PC-3 (cell line): ENCODE measurements at places on chromosomes 1 and 21. TPM values are rescaled to one million over a fixed set of nuclear protein-coding genes. Genes with fewer than 3 reads are reported as not detected.
A peak's percentile ranks its signal among the peaks of the same experiment; 100 is the strongest.

The VWA5B1 gene
- not detected in 2 replicates for total RNA-seq

The SLC16A4 gene
- 0.22 and 0.29 TPM in 2 replicates for total RNA-seq

The IFNLR1 gene
- 8.9 and 9.5 TPM in 2 replicates for total RNA-seq

The ENTREP3 gene
- 30.9 and 54.7 TPM in 2 replicates for total RNA-seq

The TDRD5 gene
- not detected in 2 replicates for total RNA-seq

The LRRC39 gene
- 0.84 and 0.86 TPM in 2 replicates for total RNA-seq

DNA sequence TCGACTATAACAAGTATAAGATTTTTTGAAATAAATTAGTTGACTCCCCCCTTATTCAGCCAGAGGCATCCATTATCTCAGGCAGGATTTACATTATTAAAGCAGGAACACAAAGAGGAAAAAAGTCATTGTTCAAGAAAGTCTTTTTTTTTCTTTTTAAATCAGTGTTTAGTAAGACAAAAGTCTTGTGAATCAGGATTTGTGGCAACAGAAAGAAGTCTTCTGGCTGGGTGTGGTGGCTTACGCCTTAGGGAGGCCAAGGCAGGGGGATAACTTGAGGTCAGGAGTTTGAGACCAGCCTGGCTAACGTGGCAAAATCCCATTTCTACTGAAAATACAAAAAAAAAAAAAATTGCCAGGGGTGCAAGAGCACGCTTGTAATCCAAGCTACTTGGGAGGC lies 505.5 kb downstream of the LMO4 start:
- no peak overlapping the region for H3K27ac ChIP-seq
- no peaks in the 10 kb centered on the region for H3K4me1 ChIP-seq
- DNase-seq, result no peak
- no peaks in the 10 kb centered on the region for H3K36me3 ChIP-seq
- no peaks in the 10 kb centered on the region for H3K27me3 ChIP-seq

DNA sequence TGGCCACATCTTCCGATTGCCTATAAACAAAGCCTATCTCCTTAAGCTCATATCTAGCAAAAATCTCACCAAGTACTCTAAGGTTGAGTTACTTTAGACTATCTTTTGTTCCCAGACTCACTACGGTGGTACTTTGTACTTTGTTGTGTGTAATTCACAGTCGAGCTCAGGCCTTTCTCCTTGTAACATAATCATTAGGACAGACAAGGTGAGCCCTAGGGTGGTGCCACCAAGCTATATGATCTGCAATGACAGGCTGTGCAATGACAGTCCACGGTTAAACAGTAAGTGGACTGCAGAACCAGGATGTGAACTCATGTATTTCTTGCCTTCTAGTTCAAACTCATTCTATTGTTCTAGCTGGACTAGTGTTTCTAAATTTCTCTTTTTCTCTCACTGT lies 132.2 kb downstream of the UBE2U start:
- no peak overlapping the region for H3K4me3 ChIP-seq
- no peak for DNase-seq
- H3K27ac ChIP-seq, result no peak overlapping the region
- no peaks in the 10 kb centered on the region for H3K27me3 ChIP-seq
- H3K4me1 ChIP-seq, result no peaks in the 10 kb centered on the region

- no peak overlapping the region for H3K4me3 ChIP-seq
- H3K27ac ChIP-seq, result no peak overlapping the region
- peaks cover 25% of the 10 kb centered on the region for H3K27me3 ChIP-seq
- DNase-seq, result no peak
Measured at GRCh38 chr1:36950604-36951291, 83.6 kb downstream of the GRIK3 start.

DNA sequence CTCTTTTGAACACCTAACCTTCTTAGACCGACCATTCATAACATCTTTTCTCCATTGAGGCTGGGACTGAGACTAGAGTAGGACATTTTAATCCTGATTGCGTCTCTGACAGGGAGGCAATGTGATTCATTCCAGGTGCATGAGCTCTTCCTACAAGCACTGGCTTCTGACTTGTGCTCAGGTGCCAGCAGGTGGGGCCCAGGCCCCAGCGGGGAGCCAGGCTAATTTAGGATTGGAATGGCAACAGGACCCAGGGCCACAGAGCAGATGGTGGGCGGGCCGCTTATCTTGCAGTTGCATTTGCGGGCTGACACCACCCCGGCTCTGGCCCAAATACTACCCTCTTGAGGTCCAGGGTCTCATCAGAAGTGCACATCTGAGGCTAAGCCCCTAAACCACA lies 4.1 kb downstream of the GPA33 start:
- no peak overlapping the region for H3K27ac ChIP-seq
- no peak for DNase-seq
- H3K4me3 ChIP-seq, result no peak overlapping the region
- H3K27me3 ChIP-seq, result no peaks in the 10 kb centered on the region
- peaks cover 15% of the 10 kb centered on the region for H3K4me1 ChIP-seq

GRCh38 chr1:165424454-165425216 lies 20.3 kb downstream of the RXRG start:
- H3K27me3 ChIP-seq, result peaks cover 49% of the 10 kb centered on the region
- no peak for DNase-seq
- H3K4me1 ChIP-seq, result no peaks in the 10 kb centered on the region
- H3K27ac ChIP-seq, result no peak overlapping the region
- H3K4me3 ChIP-seq, result no peak overlapping the region
- no peaks in the 10 kb centered on the region for H3K36me3 ChIP-seq

- DNase-seq, result peak; percentile 99
- H3K4me3 ChIP-seq, result peak within 1 kb of the TSS; percentile 93
- H3K4me1 ChIP-seq, result peaks cover 45% of the 10 kb centered on the region
- no peaks in the 10 kb centered on the region for H3K27me3 ChIP-seq
- no peaks in the 10 kb centered on the region for H3K36me3 ChIP-seq
- H3K27ac ChIP-seq, result peak within 1 kb of the TSS; percentile 33
Measured at GRCh38 chr1:1890506-1891348, at the start of gene GNB1. TSS of gene GNB1 (minus strand) at chr1:1891087. CDS start at chr1:1825453, 65,634 bp downstream.

- no peak overlapping the region for H3K4me3 ChIP-seq
- no peak for DNase-seq
- no peaks in the 10 kb centered on the region for H3K27me3 ChIP-seq
- H3K36me3 ChIP-seq, result no peaks in the 10 kb centered on the region
- no peaks in the 10 kb centered on the region for H3K4me1 ChIP-seq
Measured at GRCh38 chr1:17599954-17600300, 60.4 kb downstream of the ARHGEF10L start.

- H3K27ac ChIP-seq, result no peak overlapping the region
- DNase-seq, result no peak
- no peaks in the 10 kb centered on the region for H3K27me3 ChIP-seq
- peaks cover 19% of the 10 kb centered on the region for H3K4me1 ChIP-seq
- no peak overlapping the region for H3K4me3 ChIP-seq
Measured at GRCh38 chr1:25083481-25084345, 148.6 kb downstream of the SYF2 start.

DNA sequence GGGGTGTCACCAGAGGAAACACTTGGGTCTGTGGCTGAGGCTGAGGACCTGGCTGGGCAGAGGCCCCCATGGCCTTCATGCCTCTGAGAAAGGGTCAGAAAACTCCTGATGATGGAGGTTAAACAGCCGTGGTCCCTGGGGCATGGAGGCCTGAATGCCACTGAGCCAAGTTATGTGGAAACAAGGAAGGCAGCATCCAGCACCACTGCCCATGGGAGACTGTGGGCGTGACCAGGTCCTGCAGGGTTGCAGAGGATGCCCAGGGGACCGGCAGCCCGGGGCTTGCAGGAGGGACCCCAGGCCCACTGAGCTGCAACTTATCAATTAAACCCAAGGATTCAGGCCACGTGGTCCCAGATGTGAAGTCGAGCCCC lies 18.9 kb upstream of the COL6A2 start:
- no peaks in the 10 kb centered on the region for H3K36me3 ChIP-seq
- H3K27ac ChIP-seq, result peak overlapping the region; percentile 81
- no peak for DNase-seq
- H3K4me1 ChIP-seq, result peaks cover 21% of the 10 kb centered on the region
- no peaks in the 10 kb centered on the region for H3K27me3 ChIP-seq

DNA sequence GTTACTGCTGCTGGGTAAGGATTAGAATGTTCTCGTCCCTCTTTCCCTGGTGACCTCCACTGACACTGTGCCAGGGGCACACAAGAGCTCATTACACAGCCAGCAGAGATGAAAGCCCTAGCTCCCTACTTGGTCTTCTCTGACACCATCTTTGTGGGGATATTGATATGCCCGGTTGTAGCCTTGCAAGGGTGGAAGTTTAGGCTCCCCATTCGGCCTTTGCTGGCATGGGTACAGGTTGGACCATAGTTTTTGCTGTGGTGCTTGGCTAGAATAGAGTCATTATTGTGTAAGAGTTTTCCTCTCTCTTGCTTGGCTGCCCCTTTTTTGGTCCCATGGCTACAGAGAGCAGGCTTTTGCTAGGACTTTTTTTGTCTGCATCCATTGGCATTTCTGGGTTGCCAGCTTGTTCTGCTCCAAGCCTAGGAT lies 12.3 kb downstream of the RAB4A start:
- H3K4me3 ChIP-seq, result no peak overlapping the region
- no peaks in the 10 kb centered on the region for H3K36me3 ChIP-seq
- H3K27me3 ChIP-seq, result no peaks in the 10 kb centered on the region
- peaks cover 48% of the 10 kb centered on the region for H3K4me1 ChIP-seq
- no peak for DNase-seq

GRCh38 chr1:117685936-117686806 lies 80.3 kb downstream of the TENT5C start:
- H3K27ac ChIP-seq, result no peak overlapping the region
- H3K4me3 ChIP-seq, result no peak overlapping the region
- H3K36me3 ChIP-seq, result no peaks in the 10 kb centered on the region
- DNase-seq, result no peak
- H3K27me3 ChIP-seq, result peaks cover 24% of the 10 kb centered on the region

- peaks cover 69% of the 10 kb centered on the region for H3K4me1 ChIP-seq
- H3K36me3 ChIP-seq, result no peaks in the 10 kb centered on the region; the same call in 1 of the 2 replicates
Measured at GRCh38 chr1:26697978-26698849, 2.4 kb downstream of the ARID1A start.

DNA sequence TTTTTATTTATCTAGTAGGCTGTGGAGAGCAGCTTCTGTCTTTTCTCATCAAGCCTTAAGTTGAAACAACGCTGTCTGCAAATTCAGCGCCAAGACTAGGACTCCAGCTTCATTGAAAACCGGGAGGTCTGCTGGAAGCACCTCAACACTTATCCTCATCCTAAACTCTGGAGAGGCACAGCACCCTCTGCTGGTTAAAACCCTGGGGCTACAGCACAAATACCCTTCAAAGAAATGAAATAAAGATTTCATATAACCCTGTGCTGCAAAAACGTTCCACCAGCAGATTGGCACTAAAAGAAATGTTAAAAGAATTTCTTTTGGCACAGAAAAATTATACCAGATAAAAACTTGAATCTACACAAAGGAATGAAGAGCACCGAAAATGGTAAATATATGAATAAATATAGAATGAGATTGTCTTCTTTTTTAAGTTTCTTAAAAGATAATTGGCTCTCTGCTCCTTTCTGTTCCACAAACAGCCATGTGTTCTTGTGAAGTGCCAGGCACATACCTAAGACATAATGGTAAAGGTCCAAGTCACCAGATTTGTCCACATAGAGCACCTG lies 227.7 kb upstream of the SAMSN1 start:
- H3K27ac ChIP-seq, result no peak overlapping the region
- peak; percentile 77 for DNase-seq
- no peaks in the 10 kb centered on the region for H3K36me3 ChIP-seq
- no peaks in the 10 kb centered on the region for H3K27me3 ChIP-seq

DNA sequence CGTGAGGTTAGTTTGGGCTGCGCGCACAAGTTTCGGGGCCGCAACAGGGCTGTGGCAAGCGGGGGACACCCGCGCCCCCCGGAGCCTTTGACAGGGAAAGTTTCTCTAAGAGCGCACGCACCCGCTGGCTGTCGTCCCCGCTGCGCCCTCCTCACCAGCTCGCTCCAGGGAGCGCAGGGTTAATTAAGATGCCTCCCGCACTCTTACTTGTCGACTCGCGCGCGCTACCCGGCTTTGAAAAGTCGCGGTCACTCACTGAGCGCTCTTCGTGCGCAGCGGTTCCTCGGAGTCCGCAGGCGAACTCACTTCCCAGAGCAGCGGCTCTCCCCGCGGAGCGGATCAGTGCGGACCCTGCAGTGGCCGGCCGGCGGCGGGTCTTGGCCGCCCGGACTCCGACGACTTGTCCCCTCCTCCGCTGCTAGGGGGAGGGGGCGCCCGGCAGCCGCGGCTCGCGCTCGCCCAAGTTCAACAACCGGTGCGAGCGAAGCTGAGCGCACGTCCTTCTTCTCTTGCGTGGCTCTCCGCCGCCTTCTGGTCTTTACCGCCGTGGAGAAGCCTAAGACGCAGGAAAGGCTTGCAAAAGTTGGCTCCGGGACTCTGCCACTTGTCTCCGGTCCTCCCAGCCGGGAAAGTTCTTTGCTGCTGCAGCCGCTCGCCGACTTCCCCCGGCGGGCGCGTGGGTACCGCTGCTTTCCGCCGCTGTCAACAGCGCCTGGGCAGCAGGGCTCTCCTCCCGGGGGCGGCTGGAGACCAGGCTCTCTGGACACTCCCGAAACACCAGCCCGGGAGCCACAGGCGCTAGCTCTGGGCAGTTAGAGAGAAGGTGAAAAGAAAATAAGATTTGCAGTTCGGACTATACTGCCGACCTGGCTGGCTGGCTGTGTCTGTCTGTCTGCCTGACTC lies 506 bp downstream of the JUN start:
- no peaks in the 10 kb centered on the region for H3K27me3 ChIP-seq
- peak overlapping the region; percentile 41 for H3K27ac ChIP-seq
- peaks cover 27% of the 10 kb centered on the region for H3K4me1 ChIP-seq
- DNase-seq, result peak; percentile 41
- H3K4me3 ChIP-seq, result peak overlapping the region; percentile 76

DNA sequence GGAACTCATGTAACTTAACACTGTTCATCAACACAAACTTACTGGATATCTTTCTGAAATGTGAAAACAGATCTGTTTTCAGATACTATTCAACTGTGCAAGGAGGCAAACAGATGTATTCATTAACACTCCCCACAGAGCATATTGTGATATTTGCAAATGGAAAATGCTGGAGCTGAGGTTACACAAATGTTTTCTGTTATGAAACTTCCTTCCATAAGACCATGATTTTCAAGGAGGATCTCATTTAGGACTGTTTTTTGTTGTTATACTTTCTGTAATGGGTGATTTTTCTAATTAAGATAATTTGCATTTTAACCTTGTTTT lies 56.1 kb downstream of the GABPA start:
- H3K36me3 ChIP-seq, result no peaks in the 10 kb centered on the region
- H3K4me3 ChIP-seq, result peak overlapping the region; percentile 54

DNA sequence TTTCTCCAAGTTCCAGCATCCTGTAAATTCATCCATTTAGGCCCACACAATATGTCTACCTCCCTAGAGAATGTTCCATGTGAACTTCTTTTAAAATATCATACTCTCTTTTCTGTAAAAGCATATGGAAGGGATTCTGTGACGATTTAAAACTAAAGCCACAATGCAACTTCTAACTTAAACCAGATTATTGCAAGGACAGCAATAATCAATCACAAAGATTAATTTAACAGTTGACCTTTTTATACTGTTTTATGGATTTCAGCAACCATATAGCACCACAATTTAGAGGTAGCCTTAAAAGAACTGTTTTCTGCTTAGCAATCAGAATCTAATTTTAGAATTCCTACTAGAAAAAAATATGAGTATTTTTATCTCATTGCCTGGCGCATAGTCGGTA lies 58.3 kb downstream of the DSCAM start:
- no peaks in the 10 kb centered on the region for H3K36me3 ChIP-seq
- no peak overlapping the region for H3K4me3 ChIP-seq
- no peak for DNase-seq

- H3K27ac ChIP-seq, result no peak overlapping the region
- H3K4me3 ChIP-seq, result no peak overlapping the region
- no peaks in the 10 kb centered on the region for H3K36me3 ChIP-seq
- H3K27me3 ChIP-seq, result no peaks in the 10 kb centered on the region
- H3K4me1 ChIP-seq, result peaks cover 33% of the 10 kb centered on the region
Measured at GRCh38 chr1:212293579-212293978, 8.4 kb downstream of the PPP2R5A start.
